ENCODE measurements at places on chromosomes 7 and 10. TPM values are rescaled to one million over a fixed set of nuclear protein-coding genes. Genes with fewer than 3 reads are reported as not detected.

The RBP4 gene
- total RNA-seq: not detected

The CLDN3 gene
- not detected for total RNA-seq

The RELN gene
- not detected for total RNA-seq

The CALHM2 gene
- 1.7 TPM for total RNA-seq

The INA gene
- total RNA-seq: 3.7 TPM

The SLC26A4 gene
- not detected for total RNA-seq
